ENCODE measurements at places on chromosomes 12 and 14.

DNA sequence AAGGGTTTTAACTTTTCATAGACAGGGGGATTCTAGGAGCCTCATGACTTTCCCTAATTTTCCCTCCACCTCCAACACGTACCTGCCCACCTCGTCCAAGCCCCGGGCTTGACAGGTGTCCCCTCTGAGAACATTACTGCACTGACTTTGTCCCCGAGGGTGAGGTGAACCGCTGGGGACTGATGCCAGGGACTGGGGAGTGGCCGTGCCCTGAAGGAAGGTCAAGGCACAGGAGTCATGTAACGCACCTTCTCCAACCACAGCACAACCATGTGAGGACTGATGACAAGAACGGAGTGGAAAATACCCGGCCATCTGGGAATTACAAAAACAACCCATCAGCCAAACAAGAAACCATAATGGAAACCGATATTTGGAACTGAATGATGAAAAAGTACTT is 214.7 kb upstream of the C14orf180 start:
- no peak for DNase-seq

- no peak for DNase-seq
Measured at GRCh38 chr14:69612014-69612782, 802 bp downstream of the SUSD6 start.

- DNase-seq = no peak
Measured at GRCh38 chr14:50667684-50667995, 466 bp downstream of the SAV1 start.

DNA sequence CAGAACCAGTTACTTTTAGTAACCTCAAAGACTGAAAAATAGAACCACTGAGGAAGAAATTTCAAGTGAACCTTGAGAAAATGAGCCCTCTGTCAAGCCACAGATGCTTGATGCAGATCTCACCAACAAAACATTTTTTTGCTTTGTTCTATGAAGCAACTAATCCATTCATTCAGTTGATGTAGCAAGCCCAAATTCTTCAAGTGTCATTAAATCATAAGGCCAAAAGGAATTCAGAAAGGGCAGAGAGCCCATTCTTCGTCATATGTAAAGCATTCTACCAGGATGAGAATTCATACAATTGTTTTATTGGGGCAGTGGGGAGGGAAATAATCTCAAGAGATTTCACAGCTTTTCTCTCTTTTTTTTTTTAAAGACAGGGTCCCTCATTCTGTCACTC is 218.0 kb upstream of the RGS6 start:
- DNase-seq = no peak

DNA sequence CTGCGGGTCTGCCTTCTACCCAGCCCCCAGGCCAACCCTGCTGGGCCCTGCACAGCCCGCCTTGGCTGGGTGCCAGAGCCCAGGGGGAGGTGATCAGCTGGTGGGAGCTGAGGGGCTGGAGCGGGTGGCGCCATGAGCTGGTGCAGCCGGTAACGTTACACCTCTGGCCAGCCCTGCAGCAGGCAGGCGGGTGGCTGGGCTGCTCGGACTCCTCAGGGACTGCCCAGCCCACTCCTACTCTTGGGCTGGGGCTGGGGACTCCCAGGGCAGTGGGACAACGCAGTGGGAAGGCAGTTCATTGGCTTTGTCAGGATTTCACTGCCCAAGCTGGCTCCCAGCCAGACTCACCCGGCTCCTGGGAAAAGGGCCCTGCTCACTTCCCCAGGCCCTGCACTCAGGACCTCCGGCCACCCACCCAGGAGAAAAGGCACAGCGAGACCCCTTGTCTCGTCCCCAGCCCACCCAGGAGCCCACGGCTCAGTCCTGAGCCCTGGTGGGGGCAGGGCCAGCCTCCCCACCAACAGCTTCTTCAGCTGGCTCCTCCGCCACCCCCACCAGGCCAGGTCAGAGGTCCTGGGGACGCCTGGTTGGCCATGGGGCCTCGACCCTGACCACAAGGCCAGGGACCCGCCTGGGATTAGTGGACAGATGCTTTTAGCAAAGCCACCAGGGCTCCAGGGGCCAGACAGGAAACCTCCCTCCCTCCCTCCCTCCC is 1.0 kb downstream of the PGF start:
- no peak for DNase-seq

Measured in stimulated activated CD8-positive, alpha-beta memory T cell treated with anti-CD3 and anti-CD28 coated beads, Interleukin-7, amount 100 ng/mL, for 1 hour (primary cell).